Large intestine (tissue), 12 donors: ENCODE measurements at places on chromosomes 2 and 18. TPM values are rescaled to one million over a fixed set of nuclear protein-coding genes. Genes with fewer than 3 reads are reported as not detected.

Gene CHST9
- 11.1 TPM for polyA plus RNA-seq

Gene PKP4
- polyA plus RNA-seq, result 56.1 TPM

Gene CHRNG
- 0.21 TPM for polyA plus RNA-seq

Gene CNNM4
- 17.9 TPM for polyA plus RNA-seq

Gene NHEJ1
- 33.9 TPM for polyA plus RNA-seq

Gene DSG1
- 0.19 TPM for polyA plus RNA-seq
